NCI-H748 treated with DMSO at 0.1 percent for 48 hours (cell line): ENCODE measurements at places on chromosomes 4 and X.

GRCh38 chr4:169080981-169081380 lies 70.9 kb upstream of the CBR4 start:
- DNase-seq, result no peak

- no peak for DNase-seq
These were observed 68.2 kb upstream of the MAML3 start for GRCh38 chr4:140222171-140222570.

GRCh38 chr4:81604683-81605218 lies 133.0 kb upstream of the RASGEF1B start:
- DNase-seq, result no peak

- DNase-seq, result no peak
These were observed 282.6 kb upstream of the PPARGC1A start for GRCh38 chr4:24172406-24172805.

- no peak for DNase-seq
These were observed 3.9 kb upstream of the PLA2G12A start for GRCh38 chr4:109733728-109734127.

GRCh38 chr4:163930086-163930485 lies 435.6 kb downstream of the TMA16 start:
- DNase-seq, result no peak

- no peak for DNase-seq
These were observed 61.2 kb downstream of the ENOX2 start for GRCh38 chrX:130841776-130842175.

GRCh38 chrX:131626681-131627296 lies 82.9 kb downstream of the OR13H1 start:
- peak; percentile 38 for DNase-seq

DNA sequence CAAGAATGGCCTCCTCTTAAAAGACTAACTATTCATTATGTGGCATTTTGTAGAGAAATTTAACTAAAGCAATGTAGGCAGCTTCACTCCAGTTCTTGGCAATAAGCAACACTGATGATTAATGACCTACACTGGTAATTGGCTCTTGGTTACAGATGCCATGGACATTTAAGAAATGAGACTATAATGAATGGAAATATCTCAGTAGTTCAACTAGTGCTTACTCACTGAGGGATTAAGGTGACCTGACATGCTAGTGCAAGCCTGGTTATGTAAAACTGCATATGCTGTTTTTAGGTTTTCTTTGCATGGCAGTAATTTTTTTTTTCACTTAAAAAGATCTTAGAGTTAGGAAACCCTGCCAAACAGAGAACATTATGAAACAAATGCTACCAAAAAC lies 152.7 kb upstream of the AADAT start:
- DNase-seq, result no peak

- no peak for DNase-seq
These were observed 48.5 kb downstream of the SLC9A7 start for GRCh38 chrX:46710425-46710824.

DNA sequence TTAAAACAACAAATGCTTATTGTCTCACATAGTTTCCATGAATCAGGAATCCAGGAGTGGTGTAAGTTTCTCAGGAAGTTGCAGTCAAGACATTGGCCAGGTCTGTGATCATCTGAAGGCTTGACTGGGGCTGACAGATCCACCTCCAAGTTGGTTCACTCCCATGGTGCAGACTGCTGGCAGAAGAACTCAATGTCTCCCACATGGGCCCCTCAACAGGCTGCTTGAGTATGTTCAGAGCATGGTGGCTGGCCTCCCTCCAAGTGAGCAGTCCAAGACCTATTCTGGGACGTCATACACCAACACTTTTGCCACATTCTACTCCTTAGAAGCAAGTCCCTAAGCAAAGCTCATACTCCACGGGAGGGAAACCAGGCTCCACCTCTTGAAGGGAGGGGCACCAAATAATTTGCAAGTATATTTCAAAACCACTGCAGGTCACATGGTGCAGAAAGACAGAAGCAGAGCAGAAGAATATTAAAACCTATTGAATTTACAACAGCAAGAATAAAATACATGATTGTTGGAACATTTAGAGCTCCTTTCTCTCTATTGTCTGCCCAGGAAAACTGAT lies 35.3 kb downstream of the LGI2 start:
- DNase-seq, result no peak

GRCh38 chr4:174086829-174087799 lies 196.4 kb downstream of the FBXO8 start:
- DNase-seq, result peak; percentile 19

DNA sequence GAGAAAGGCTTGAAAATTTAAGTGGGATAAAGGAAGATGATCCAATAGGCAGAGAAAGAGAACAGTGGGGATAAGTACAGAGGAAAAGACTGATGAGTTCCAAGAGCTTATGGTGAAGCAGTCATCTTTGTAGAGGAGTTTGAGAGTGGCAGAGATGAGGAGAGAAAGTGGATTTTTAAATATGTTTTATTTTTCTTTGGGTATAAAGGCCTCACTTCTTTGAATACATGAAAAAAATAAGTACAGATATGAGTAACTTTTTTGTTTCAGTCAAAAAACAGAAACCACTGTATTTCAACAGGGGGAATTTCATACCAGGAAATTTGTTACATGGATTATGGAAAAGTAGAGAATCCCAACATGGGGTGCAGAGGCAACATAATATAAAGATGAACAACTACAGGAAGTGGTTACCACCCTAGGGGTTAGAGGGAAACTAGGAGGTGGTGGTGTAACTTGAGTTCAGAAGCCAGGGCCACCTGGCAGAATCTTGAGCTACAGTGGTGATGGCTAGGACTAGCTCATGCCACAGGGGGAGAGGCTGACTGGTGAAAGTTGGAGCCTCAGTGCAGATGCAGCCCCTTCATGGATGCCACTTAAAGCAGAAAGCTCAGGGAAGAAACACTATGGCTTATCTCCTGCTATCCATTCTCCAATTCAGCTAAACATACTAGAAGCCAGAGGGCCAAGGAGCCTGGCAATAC lies 3.4 kb upstream of the CYBB start:
- no peak for DNase-seq

- no peak for DNase-seq
These were observed 207.7 kb downstream of the SOWAHB start for GRCh38 chr4:76690011-76690905.

DNA sequence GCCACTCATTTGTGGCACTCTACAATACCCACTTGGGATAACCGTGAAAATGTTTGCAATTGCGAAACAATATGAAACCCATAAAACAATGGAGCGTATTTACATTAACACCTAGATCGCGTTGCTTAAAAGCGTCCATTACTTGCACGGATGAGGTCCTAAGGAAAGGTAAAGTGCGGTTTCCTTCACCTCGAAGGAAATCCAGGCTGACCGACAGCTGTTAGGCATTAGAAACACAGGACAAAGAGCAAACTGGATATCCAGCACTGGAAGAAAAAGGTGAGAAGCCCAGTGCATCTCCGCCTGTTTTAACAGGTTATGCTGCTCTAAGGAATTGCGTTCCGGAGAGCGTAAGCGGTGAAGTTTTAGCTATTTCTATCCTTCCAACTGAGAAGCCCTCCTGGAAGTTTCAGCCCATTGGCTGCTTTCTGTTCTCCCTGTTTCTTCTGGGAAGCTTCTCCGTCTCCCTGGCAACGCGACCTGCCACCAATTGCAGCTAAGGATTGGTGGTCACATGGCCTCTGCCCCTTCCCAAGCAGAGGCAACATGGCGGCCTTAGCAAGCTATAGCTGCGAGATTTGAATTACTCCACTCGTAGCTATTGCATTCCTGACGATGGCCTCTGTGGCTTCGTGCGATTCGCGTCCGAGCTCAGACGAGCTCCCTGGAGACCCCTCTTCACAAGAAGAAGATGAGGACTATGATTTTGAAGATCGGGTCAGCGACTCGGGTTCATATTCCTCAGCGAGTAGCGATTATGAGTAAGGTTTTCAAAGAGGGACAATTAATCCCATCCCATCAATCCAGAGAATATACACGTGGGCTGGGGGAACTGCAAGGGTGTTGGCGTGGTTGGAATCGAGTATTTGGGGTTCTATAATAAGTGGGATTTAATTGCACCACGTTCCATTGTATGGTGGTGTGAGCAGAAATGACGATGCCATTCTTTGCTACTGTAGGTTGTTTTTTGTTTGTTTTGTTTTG lies at the start of gene INTU:
INTU (plus strand) TSS at position 538 of the 984 bp plus-strand sequence; CDS start at position 616, 78 bp downstream.
- DNase-seq, result peak; percentile 62

GRCh38 chr4:38609614-38610013 lies 54.4 kb upstream of the KLF3 start:
- no peak for DNase-seq

GRCh38 chr4:62344915-62345314 lies 1144.8 kb downstream of the ADGRL3 start:
- DNase-seq, result no peak

GRCh38 chrX:1261285-1261684 lies 7.3 kb upstream of the CSF2RA start:
- no peak for DNase-seq

GRCh38 chr4:124564121-124564520 lies 148.4 kb downstream of the ANKRD50 start:
- no peak for DNase-seq

GRCh38 chrX:40374486-40374885 lies 206.3 kb upstream of the ATP6AP2 start:
- DNase-seq, result no peak

DNA sequence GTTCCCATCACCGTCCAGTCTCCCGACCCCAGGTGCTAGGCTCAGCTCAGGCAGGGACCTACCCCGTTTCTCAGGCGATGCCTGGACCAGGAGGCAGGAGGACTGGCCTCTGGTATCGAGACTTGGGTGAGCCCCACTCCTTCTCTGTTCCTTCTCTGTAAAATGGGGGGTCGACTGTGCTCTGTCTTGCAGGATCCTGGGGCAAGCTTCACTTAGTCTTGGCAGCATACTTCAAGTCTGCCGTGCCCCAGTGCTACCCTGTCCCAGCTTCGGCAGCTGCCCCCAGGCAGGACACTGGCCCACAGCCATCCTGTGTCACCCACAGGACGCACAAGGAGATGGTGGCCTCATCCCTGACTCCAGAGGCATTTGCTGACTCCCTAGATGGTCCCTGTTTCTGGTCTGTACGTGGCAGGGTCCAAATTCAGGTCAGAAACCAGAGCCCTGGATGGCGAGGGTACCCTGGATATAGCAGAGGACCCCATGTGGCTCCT lies 7.0 kb upstream of the HAUS7 start:
- no peak for DNase-seq

DNA sequence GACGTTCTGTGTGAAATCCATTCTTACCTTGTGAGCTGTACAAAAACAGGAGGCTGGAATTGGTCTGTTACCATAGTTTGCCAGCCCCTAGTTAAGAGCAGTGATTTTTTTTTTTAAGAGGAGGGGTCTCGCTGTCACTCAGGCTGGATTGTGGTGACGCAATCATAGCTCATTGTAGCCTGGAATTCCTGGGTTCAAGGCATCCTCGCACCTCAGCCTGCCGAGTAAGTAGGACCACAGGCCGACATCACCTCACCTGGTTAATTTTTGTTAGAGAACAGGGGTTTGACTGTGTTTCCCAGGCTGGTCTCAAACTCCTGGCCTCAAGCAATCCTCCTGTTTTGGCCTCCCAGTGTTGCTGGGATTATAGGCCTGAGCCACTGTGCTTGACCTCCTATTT lies 7.5 kb downstream of the USP9X start:
- DNase-seq, result no peak

DNA sequence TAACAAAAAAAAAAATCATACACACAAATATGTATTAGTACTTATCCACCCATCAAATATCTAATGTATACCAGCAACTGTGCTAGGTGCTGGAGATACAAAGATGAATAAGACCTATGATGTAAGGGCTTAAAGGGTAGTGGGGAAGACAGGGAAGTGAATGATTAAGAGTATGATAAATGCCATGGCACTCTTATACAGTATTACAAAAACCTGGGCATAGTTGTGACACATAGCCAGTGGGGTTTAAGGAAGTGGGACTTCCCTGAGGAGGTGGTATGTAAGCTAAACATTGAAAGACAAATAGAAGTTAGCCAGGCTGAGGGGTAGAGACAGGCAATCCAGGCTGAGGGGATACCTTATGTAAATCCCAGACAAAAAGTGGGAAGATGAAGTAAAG lies 23.5 kb downstream of the CHM start:
- DNase-seq, result no peak

- DNase-seq, result no peak
These were observed 16.8 kb downstream of the RS1 start for GRCh38 chrX:18654875-18655836.

DNA sequence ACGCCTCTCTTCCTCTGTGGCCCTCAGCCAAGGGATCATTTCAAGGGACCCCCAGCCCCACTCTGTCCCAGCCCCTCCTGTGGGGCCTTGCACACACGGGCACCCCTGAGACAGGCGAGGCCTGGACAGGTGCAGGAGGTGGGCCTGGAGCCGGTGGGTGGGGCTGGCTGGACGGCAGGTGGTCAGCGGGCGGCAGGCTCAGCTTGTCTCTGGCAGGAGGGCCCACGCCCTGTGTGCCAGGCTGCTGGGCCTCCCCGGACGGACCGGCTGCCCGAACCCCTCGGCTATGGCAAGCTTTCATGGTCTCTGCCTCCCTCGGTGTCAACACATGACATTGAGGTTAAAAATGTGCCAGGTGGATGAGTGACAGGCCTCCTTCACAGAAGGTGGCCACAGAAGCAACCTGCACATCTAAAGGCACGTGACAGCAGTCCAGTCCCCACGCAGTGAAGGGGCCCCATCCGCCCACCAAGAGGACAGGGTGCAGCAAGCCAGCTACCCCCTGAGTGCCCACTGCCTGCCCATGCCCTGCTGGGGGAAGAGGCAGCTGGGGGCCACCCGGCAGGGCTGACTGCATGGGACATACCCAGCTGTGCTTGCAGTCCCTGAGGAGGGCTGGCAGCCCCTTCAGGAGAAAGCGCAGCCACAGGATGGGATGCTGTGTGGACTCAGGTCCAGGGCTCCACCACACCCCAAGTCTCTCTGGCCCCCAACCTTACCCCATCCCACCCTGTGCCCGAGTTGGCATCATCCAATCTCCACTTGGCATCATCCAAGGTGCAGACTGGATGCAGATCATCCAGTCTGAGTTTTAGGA lies 109.3 kb downstream of the FAM53A start:
- no peak for DNase-seq

DNA sequence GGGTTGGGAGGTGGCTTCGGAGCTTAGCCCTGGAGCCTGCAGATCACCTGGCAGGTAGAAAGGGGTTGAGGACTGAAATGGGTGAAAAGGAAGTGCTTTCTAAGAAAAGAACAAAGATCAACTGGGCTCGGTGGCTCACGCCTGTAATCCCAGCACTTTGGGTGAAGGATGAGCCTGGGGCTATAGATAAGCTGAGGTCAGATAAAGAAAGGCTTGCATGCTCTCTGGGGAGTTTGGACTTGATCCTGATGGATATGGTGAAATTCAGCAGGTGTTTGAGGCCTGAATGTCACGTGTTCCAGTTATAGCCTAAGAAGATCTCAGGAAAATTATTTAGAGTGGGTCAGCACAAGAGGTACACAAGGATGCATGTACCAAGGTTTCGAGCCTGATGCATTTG lies 40.8 kb downstream of the SLC34A2 start:
- DNase-seq, result no peak
